ENCODE measurements at places on chromosomes 5 and 9.

- DNase-seq = no peak
Observed at GRCh38 chr9:105510024-105510423, 47.9 kb upstream of the FKTN start.

GRCh38 chr9:87040410-87041009 lies 93.2 kb upstream of the GAS1 start:
- DNase-seq = no peak

DNA sequence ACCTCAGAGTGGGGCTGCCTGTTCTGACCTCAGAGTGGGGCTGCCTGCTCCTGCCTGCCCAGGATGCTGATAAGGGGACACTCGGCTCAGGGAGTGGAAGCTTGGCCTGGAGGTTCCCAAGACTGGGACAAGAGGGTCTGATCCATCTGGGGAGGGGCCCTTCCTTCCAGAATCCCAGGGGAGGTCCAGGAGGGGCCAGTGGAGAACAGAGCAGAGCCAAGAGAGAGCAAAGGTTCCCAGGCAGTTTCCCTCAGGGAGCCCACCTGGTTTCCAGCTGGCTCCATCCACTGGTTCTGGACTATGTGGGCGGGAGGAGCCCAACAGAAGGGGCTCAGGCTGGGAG lies 49.1 kb upstream of the RNU6ATAC start:
- no peak for DNase-seq

- DNase-seq = peak; percentile 64
Observed at GRCh38 chr5:141528291-141528984, 39.6 kb downstream of the PCDHGC5 start.

- no peak for DNase-seq
Observed at GRCh38 chr5:5787373-5787772, 364.9 kb downstream of the ICE1 start.

All from heart right ventricle (tissue), 16 donors.